Fibroblast of gingiva (primary cell): ENCODE measurements at places on chromosomes 7 and 10.

DNA sequence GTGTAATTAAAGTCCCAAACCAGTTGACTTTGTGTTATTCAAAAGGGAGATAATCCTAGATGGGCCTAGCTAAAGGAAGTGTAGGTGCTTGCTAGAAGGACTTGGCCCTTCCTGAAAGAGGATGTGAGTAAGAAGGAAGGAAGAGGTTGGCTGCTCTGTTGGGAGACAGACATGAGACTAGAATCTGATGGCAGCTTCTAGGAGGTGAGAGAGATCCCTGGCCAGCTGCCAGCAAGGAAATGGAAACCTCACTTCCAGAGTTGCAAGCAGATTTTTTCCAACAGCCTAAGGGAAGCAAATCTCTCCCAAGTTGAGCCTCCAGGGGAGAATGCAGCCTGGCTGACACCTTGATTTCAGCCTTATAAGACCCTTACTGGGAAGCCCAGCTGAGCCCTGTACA is 368.4 kb upstream of the ZMIZ1 start:
- no peak for DNase-seq

DNA sequence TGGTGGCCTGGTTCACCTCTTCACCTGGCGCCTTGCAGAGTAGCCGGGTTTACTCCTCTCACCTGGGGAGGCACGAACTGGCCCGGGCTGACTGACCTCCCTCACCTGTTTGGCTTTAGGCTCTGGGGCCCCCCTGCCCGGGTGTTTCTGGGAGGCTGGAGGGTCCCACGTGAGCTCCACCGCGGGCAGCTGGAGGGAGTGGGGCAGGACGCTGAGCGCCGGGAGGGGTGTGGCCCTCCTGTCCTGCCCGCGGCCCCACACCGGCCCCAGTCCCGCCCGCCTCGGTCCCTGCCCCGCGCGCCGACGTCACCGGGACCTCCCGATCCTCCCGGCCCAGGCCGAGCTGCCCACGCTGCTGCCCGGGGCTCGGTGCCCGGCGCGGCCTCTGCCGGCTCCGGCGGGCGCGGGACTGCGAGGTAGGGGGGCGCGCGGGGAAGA is at the start of gene AMZ1:
Gene AMZ1 (plus strand): TSS at position 322 of the 438 bp plus-strand sequence. CDS start 12,250 bp downstream, outside the sequence.
- no peak for DNase-seq

GRCh38 chr10:3510741-3511140 is 274.3 kb downstream of the KLF6 start:
- DNase-seq, result no peak

DNA sequence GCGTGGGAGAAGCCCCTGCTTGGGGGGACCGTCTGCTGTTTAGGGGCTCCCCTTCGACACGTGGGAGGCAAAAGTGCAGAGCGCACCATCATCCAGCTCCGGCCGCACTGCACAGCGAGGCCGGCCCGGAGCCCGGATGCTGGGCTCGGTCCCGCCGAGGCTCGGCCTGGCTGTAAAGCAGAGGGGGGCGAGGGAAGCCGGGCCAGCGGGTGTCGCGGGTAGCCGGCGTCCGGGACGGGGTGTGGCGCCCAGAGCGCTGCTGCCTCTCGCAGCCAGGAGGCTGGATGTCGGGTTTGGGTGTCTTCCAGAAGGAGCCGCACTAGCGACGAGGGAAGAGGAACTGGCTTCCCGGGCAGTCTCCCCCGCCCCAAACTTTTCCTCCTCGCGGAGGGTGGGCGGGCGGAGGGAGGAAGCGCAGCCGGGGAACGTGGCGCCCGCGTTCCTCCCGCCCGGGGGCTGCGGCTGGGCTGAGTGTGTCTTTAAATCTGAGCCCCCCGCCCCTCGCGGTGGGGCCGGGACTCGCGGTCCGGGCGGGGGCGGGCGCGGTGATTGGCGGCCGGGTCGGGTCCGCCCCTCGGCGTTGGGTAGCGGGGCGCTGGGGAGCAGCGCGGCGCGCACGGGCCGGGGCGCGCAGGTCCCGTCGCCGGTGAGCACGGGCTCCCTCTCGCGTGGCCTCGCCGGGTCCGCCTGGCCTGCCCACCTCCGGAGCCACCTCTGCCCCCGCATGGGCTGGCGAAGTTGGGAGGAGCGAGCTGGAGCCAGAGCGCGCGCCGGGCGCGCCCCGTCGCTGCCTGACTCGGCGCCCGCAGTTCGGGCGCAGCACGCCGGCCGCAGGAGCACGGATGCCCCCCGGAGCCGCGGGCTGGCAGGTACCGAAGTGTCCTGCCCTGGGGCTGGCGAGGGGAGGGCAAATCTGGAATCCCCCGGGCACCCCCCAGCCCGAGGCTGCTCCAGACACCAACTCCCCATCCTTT is at the start of gene PALD1:
Gene PALD1 (plus strand): TSS at position 577 of the 974 bp plus-strand sequence. CDS start 47,185 bp downstream, outside the sequence.
- peak; percentile 19 for DNase-seq

DNA sequence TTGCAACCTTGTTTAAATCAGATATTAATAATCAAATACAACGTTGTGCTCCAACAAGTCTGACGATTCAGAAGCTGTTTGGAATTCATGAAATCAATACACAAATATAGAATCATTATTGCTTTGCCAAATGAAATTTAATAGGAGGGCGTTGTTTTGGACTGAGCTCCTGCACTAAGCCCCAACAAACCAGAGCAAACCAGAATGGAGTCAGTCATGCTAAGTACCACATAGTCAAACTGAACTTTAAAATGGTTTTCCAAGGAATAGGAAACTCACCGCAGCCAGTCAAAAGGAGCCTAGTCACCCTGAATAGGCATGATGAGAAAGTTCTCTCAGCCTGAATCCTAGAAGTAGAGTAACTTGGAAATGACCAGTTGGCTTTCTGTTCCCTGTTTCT is 53.7 kb downstream of the HACD1 start:
- no peak for DNase-seq

DNA sequence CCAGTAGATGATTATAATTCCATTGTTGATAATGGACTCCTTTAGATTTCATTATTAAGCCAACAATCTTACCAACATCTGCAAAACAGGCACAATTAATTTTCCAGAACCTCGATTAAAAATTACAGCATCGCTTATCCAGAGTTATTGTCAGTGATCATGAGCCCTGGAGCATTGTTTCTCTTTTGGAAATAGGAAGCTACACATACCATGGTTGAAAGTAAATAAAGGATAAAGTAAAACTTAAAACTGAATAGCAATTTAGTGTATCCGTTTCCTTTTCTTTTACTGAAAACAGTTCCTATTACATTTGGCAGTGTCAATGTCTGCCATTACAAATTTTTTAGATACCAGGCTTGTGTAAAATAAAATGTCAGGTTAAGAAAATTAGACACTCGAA is 9.9 kb upstream of the HOXA2 start:
- DNase-seq, result no peak

- DNase-seq, result no peak
These were observed 225.0 kb upstream of the SEMA3C start for GRCh38 chr7:81143856-81144255.

GRCh38 chr7:40763319-40764287 is 628.8 kb downstream of the SUGCT start:
- peak; percentile 97 for DNase-seq
